ENCODE measurements at places on chromosomes 1 and 21.

DNA sequence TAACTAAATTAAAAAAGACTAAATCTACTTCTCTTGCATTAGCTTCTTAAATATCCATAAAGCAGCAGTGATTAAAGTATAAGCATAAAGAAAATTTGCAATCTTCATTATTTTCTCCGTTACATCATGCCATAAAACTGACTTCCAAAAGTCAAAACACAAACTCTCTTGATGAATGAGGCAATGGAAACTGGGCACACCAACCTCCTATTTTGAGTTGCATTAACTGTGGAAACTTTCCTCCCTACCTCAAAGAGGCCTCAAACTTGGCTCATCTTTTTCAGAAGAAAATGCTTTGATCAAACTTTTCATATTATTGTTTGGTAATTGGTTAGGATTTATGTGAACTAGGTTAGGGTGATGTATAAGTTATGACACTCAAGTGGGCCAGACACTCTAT, 4.1 kb upstream of the BTG3 start:
- DNase-seq, result no peak

DNA sequence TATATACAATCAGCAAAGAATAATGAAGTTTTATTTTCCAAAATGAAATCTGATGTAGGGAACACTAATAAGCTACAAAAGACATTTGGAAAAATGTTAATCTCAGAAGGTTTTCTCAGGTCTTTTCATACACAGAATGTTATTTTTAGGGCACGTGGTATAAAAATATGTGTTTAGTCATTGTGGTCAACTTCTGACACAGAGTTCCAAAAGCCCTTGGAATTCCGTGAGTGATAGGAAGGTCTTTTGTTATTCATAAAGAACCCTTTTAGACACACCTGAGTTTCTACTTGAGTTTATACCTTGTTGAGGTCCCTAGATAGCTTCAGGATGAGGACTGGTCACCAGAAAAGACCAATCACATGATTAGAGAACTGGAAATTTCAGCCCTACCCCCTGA, 277.6 kb upstream of the NCAM2 start:
- DNase-seq, result peak; percentile 14

- DNase-seq, result peak; percentile 68
Measured at GRCh38 chr1:206508956-206509355, 1.6 kb downstream of the RASSF5 start.

- DNase-seq, result no peak
Measured at GRCh38 chr1:89994231-89994804, 592 bp upstream of the ZNF326 start.

DNA sequence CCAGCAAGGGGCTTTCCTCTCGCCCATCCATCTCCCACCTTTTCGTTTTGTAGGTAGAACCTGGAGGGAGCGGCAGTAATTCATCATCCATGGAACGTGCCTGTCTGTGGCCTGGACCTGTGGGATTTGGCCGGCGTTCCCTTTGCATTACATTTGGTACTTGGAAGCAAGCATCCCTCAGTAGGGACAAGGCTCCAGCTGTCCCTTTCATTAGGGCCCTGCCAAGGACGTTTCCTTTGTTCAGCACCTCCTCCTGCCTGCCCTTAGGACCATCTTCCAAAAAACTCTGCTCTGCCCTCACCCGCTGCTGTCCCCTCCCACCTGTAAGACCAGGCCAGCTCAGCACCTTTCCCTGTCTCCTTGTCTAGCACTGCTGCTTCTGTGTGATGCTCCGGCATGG, 62.1 kb downstream of the RYR2 start:
- DNase-seq, result no peak

- no peak for DNase-seq
Measured at GRCh38 chr1:223155153-223155552, 12.1 kb upstream of the TLR5 start.

DNA sequence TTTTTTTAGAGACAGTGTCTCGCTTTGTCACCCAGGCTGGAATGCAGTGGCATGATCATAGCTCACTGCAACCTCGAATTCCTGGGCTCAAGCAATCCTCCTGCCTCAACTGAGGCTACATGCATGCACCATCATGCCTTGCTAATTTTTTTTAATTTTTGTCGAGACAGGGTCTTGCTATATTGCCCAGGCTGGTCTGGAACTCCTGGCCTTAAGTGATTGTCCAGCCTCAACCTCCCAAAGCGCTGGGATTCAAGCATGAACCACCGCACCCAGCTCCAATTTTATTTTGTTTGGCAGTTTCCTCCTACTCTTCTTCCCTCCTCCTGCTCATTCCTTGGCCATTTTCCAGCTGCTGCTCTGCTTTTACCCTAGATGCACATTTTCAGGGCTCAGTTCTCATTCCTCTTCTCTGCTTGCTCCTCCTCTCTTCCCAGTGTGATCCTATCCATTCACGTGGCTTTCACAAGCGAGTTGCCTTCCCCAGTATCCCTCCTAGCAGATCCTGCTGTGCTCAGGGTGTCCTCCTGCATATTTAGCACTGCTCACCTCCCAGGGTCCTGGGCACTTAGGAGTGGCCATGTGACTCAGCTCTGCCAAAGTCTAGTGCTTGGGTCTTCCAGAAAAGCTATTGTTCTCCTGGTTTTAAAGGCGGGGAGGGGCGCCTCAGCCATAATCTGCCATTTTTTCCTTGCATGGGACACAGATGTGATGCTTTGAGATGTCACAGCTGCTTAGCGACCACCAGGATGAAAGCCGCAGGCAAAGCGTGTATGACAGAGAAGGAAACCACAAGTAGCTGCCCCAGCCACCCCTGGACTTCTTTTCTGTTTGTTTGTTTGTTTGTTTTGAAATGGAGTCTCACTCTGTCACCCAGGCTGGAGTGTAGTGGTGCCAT, 33.7 kb downstream of the PSEN2 start:
- DNase-seq, result peak; percentile 85

DNA sequence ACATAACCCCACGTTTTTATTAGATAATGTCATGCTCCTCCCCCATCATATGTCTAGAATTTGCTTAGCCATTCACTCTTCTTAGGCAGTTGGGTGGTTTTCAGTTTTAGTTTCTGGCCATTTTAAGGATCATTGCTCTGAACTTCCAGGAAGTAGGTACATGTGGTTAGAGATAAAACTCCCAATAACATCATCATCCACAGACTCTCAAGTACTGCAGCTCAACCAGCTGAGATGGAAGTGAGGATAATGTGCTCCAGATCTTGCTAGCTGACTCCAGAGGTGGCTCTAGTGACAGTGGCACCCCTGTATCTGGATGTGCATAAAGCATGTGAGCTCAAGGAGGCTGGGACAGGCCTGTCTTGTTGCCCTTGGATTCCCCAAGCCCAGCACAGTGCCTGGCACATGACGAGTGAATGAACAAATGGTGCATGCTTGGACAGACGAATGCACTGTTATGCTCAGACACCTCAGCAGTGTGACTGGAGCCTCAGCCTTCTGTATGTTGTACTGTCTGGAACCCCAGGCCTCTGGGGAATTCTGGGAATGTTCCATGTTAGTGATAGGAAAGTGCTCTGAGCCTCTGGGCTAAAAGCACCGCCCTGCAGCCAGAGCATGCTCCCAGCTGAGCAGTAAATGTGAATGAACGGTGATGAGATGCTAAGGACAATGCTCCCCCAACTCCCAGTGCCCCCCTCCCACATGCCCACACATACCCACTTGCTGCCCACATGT, 16.4 kb upstream of the KCNN3 start:
- DNase-seq, result no peak

DNA sequence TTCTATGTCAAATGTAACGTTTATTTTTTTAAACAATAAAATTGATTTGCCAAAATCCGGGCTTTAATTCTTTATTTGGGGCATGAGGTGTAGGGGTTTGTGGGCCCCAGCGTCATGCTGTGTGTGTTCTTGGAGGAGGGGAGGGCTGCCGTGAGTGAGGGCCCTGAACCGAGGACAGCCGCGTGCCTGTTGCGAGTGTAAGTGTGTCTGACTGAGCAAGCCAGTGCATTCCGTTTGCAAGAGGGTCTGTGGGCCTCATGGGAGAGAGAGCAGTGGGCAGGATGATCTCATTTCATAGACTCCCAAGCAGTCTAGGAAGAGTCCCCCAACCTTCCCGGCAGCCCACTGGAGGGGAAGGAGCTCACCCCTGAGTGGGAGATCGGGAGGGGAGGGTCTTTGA, 21.4 kb upstream of the SPSB1 start:
- DNase-seq, result no peak

- DNase-seq, result no peak
Measured at GRCh38 chr1:29632806-29633615, 396.7 kb downstream of the PTPRU start.

DNA sequence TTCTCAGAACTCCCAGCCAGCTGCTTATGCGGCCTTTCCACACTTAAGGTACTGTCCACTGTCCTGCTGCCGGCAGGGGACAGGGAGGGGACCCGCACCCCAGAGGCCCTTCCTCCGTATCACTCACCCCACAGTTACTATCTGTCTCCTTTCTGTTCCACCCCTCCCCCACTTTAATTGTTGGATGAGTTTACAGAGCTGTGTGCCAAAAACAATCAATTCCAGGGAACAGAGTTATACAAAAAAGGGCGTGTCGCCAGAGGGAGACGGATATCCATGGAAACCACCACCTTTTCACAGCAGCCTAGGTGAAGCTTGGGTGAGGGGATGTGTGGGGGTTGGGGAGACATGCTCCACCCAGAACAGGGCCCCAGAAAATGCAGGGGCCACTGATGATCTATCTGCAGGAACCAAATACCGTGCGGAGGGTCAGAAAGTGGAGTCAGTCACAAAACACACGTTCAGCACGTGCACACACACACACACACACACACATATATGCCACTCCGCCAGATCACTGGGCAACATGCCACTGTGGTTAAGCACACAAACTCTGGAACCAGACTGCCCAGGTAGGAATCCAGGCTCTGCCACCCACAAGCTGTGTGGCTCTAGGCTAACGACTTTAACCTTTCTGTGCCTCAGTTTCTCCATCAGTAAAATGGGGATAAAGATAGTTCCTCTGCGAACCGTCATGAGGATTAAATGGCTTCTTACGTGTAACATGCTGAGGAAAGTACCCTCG, 30.5 kb downstream of the CASZ1 start:
- no peak for DNase-seq

GRCh38 chr1:2194319-2194897, at the start of gene FAAP20:
Gene FAAP20, minus strand, starts transcription at chr1:2194772. Its CDS starts 23 bp downstream, at chr1:2194749.
- DNase-seq, result peak; percentile 69

GRCh38 chr1:9651565-9652378, at the start of gene PIK3CD:
Gene PIK3CD, plus strand, starts transcription at chr1:9651731. Its CDS starts 58,725 bp downstream, at chr1:9710456.
- peak; percentile 36 for DNase-seq

DNA sequence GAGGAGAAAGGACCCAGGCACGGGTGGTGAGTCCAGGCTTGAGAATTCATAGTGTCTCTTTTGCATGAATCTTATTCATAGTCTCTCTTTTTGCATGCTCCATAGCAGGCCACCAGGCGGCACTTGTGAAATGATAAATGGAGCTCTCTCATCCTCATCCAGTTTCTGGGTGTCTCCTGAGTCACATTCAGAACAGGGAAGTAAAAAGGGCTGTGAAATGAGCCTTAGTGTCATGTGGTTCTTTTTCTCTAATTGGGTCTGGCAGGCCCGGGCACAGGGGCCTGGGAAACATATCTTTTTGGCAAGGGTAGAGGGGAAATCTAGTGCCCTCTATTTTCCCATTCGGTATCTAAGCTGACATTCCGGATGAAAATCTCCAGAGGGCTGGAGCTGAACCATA, 19.1 kb upstream of the NCF2 start:
- DNase-seq, result peak; percentile 72

DNA sequence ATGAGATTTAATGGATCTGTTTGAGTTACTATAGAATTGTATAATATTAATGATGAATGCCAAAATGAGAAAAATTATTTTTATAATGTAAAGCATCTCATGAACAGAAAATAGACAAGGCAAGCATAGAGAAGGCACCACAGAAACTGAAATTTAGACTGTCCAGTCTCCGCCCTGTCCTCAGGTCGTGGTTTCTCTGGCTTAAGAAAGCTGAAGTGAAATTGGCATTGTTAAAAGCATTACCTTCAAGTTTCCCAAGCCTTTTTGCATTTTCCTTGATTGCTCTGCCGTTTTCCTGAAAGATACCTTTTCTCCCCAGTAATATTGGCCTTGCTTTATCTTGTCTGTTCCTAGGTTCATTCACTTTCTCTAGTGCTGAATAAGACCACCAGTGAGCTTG, 58.0 kb downstream of the VPS13D start:
- no peak for DNase-seq

- DNase-seq, result peak; percentile 67
Measured at GRCh38 chr21:29343519-29343918, 44.8 kb downstream of the BACH1 start.

DNA sequence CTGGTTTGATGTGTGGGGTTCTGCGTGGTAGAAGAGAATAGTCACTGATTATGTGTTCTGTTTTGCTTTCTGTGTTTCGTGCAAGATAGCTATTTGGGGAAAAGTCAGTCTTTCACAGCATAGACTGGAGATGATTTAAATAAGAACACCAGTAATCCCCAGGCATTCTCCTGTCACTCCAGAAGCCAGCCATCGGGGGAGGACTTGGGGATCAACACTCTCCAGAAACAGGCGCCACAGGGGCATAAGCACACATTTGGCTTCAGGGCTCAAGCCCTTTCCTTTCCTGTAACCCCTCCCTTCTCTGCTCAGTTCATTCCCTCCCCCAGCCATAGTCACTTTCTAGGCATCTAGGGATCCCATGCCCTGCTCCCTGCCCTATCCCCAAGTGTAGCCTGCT, 97.3 kb upstream of the BEND5 start:
- no peak for DNase-seq

DNA sequence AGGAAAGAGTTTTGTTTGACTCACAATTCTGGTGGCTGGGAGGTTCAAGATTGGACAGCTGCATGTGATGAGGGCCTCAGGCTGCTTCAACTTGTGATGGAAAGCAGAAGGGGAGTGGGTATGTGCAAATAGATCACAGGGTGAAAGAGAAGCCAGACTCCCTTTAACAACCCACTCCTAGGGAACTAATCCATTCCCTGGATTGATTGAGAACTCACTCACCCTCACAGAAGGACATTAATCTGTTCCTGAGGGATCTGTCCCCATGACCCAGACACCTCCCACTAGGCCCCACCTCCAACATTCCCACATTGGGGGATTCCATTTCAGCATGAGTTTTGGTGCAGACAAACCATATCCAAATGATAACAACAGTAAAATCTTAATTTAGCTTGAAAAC, 25.6 kb downstream of the UBE2T start:
- DNase-seq, result no peak

- peak; percentile 56 for DNase-seq
Measured at GRCh38 chr1:72186733-72187307, 95.5 kb downstream of the NEGR1 start.

- no peak for DNase-seq
Measured at GRCh38 chr1:27505420-27505680, 15.4 kb upstream of the WASF2 start.

Measured in fibroblast of pulmonary artery (primary cell).